ENCODE measurements at places on chromosomes 2 and 18. TPM values are rescaled to one million over a fixed set of nuclear protein-coding genes. Genes with fewer than 3 reads are reported as not detected.

The DSG4 gene
- under 0.01 TPM for total RNA-seq

The DES gene
- not detected for total RNA-seq

The CENPA gene
- total RNA-seq = 0.26 TPM

The LBX2 gene
- total RNA-seq = 0.77 TPM

The GPR55 gene
- not detected for total RNA-seq

The PROKR1 gene
- not detected for total RNA-seq

The UGT1A10 gene
- total RNA-seq = not detected

- peak; percentile 90 for DNase-seq
These were observed 41.5 kb downstream of the SLC38A11 start for GRCh38 chr2:164913640-164914350.

DNA sequence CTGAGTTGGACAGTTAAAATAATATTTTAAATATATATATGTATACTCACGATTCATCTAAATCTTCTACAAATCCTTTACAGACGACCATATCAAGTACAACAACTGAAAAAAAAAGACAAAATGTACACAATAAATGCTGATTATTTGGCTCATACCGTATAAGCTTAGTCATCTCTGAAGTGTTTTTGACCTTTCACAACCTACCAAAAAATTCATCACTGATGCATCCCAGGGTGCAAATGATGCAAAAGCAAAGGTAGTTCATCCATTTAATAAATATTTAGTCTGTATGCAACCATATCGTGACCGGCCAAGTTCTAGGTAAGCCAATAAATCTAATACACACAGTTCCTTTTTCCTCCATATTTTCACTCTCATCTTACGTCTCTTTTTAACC lies 1.1 kb downstream of the TMX3 start:
- DNase-seq = peak; percentile 33

GRCh38 chr2:202817771-202818170 lies 53.8 kb downstream of the ICA1L start:
- peak; percentile 54 for DNase-seq

GRCh38 chr2:88053296-88053695 lies 2.3 kb downstream of the KRCC1 start:
- DNase-seq = no peak

GRCh38 chr2:172088245-172089004 lies 3.1 kb downstream of the DLX1 start:
- DNase-seq = no peak

DNA sequence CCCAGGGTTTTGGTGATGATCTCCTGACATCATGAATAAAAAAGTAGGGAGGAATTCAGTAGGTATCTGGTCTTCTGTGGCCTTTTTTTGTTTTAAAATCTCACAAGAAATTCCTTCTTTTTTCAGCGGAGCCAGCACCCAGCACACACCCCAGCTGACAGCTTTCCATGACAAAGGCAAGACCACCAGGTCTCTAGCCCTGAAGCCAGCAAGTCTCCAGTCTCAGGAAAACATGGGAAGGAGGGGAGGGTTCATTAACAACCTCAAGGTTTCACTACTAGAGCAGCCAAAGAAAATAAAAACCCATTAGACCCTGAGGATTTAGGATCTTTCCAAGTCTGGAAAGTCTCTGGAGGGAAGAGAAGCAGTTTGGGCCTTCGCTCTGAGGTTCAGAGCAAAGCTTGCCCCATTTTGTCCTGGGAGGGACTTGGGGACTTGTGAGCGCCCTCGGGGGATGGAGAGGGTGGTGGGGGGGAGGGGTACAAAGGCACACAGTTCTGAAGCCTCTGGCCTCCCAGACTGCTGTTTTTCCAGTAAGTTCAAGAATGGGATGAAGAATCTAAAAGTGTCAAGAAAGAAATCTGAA lies 9.0 kb downstream of the FOXI3 start:
- no peak for DNase-seq

DNA sequence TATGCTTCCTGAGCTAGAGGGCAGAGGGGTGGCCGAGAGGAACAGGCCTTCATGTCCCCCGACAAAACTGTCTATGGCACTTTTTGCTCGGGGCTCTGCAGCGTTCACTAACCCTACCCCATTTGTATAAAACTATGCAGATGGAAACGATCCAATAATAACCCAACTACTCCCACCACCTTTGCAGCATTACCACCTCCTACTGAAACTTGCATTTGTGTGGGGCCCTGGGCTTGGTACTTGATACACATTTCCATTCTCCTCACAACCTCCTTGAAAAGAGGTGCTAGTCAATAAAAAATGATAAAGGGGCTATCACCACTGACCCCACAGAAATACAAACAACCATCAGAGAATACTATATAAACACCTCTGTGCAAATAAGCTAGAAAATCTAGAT lies 63.5 kb upstream of the FOSL2 start:
- no peak for DNase-seq

DNA sequence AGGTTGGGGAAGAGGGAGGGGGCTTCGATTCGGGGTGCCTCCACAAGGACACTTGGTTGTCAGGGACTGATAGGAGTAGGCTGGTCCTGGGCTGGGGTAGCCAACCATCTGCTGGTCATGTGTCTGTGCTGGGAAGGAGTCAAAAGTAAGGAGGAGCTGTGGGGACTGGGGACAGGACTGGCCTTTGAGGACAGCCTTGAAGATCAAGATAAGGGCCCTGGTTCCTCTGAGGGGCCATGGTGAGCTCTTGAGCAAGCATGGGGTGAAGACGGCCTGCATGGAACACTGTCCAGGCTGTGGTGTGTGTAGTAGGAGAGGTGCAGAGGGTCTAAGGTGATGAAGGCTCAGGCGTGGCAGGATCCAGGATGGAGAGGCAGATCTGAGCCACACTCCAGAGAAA lies 1.7 kb downstream of the CYP27A1 start:
- DNase-seq = no peak

- peak; percentile 42 for DNase-seq
These were observed 3.6 kb downstream of the STARD7 start for GRCh38 chr2:96204836-96205624.

- DNase-seq = no peak
These were observed 86.6 kb downstream of the MARCHF4 start for GRCh38 chr2:216285701-216286100.

GRCh38 chr2:83705146-83705545 lies 753.9 kb downstream of the SUCLG1 start:
- peak; percentile 16 for DNase-seq

- no peak for DNase-seq
These were observed 92.6 kb downstream of the RIT2 start for GRCh38 chr18:43022874-43023273.

All from bronchial epithelial cell (primary cell).